T follicular helper cell (primary cell): ENCODE measurements at places on chromosomes 6 and 20.

- DNase-seq, result no peak
Measured at GRCh38 chr20:36167902-36168503, 13.5 kb downstream of the EPB41L1 start.

DNA sequence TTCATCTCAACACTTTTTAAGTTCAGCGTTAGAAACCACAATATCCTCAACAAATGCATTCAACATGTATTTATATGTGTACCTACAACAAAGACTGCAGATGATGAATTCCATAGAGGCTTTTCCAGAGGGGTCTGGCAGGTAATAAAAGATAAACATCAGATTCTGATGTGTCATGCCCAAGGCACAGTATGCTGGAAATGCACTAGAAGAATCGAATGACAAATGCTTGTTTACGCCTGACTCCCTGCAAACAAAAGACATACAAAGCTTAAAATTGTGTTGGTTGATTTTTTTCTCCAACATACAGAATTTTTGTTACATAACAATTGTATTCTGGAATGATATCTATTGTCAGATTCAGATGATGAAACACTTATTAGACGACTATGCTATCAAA is at the start of gene LGSN:
Gene LGSN (minus strand): TSS at position 45 of the 400 bp plus-strand sequence. CDS start 40 bp downstream, at position 5.
- no peak for DNase-seq

DNA sequence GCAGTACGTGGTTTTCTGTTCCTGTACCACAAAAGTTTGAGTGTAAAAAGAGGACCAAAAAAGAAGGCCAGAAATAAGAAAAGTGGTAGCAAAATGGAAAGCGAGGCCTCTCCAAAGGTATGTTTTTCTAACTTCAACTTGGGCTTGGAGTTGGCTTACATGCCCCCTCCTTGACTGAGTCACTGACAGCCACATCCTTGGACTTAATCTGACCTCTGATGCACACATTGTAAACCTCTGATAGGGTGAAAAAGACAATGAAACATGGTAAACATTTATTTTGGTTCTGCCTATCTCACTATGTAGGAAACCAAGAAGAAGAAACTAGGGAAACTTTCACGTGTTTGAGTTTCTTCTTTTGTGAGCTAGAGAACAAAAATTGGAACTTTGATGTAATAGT is 503.2 kb upstream of the ID4 start:
- no peak for DNase-seq

DNA sequence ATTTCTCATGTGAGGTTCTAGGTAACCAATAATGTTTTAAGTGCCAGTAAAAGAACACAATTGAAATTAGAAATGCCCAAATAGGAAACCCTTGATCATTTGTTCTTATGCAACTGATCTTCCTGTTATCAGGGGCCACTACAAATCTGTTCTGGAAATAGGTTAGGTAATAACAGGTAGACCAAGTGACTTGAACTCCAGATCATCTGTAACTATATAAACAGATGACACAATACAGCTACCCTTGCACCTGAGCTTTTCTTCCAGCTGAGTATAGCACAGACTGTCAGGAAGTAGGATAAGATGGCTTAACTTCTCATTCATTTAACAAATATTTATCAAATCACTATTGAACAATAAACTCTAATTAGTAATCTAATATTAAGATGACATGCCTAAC is 52.5 kb downstream of the MAN1A1 start:
- DNase-seq, result no peak

DNA sequence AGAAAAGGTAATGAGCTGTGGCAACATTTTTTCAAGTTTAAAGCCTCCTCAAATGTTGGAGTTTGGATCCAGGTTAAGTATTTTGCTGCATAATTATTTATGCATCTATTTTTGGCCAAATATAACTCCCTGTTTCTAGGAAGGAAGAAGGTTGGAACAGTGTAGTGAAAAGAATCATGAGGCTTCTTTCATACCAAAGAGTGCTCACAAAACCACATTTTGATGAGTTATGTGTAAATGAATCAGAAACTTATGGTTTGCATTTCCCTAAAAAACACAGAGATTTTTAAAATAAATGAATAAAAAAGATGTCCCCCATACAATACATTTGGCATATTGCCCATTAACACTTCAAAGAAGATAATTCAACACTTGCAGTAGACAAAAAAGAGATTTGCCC is 246.9 kb upstream of the PRDM1 start:
- no peak for DNase-seq

GRCh38 chr20:50152394-50153152 is 950 bp downstream of the PEDS1 start:
- no peak for DNase-seq

DNA sequence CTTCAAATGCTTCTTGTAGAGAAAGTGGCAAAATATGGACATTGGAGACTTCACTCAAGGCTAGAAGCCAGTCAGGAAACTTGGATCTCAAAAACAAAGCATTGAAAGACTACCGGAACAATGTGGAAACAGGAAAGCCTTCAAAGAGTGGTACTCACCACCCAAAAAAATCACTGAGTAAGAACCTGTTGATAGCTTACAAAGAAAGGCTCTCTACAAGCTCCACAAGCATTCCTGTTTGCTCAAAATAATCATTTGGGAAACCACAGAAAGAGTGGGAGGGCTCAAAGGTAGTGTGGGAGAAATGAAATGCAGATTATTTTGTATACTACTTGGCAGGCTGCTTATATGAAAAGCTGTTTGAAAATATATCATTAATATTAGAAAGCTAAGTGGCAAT is 9.5 kb upstream of the DST start:
- no peak for DNase-seq

- DNase-seq, result no peak
Measured at GRCh38 chr6:125198398-125198937, 44.9 kb downstream of the TPD52L1 start.

GRCh38 chr6:156797901-156798735 is 20.9 kb downstream of the ARID1B start:
- no peak for DNase-seq
